ENCODE measurements at places on chromosomes 16 and 17.

- peak; percentile 28 for DNase-seq
These were observed 228.9 kb upstream of the TNRC6C start for GRCh38 chr17:77729587-77729986.

DNA sequence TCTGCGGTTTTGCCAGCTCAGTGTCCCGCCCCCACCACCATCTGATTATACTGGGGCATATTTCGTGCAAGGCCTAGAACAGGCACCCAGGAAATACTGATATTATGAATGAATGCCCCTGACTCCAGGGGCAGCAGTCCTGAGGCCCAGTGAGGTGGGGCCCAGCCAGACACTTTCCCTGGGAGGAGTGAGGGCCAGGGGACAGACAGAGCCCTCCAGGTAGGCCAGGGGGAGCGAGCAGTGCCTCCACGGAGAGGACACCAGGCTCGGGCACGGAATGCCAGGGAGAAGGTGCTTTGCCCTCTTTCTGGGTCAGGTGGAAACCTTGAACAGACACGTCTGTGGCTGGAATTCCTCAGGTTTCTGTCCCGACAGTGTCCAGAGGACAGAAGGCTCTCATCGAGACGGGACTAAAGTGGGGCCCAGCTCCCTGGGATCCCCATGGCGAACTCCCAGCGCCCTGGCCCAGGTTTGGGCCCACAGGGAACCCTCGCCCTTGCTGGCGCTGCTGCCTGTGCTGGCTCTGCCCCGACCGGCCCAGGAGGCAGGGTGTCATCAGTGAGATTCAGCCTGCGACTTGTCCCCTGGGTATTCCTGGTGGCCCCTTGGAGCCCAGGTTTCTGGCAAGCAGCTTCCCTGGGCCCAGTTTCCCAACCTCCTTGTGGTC, 4.3 kb downstream of the KATNB1 start:
- DNase-seq = no peak

- DNase-seq = no peak
These were observed 452.2 kb upstream of the EEF2KMT start for GRCh38 chr16:5549802-5550201.

GRCh38 chr17:55334285-55334684, 69.5 kb downstream of the HLF start:
- DNase-seq = no peak

GRCh38 chr16:53913920-53914319, 210.0 kb downstream of the FTO start:
- DNase-seq = no peak

- DNase-seq = peak; percentile 58
These were observed 17.9 kb upstream of the ALDH3A1 start for GRCh38 chr17:19766016-19766415.

DNA sequence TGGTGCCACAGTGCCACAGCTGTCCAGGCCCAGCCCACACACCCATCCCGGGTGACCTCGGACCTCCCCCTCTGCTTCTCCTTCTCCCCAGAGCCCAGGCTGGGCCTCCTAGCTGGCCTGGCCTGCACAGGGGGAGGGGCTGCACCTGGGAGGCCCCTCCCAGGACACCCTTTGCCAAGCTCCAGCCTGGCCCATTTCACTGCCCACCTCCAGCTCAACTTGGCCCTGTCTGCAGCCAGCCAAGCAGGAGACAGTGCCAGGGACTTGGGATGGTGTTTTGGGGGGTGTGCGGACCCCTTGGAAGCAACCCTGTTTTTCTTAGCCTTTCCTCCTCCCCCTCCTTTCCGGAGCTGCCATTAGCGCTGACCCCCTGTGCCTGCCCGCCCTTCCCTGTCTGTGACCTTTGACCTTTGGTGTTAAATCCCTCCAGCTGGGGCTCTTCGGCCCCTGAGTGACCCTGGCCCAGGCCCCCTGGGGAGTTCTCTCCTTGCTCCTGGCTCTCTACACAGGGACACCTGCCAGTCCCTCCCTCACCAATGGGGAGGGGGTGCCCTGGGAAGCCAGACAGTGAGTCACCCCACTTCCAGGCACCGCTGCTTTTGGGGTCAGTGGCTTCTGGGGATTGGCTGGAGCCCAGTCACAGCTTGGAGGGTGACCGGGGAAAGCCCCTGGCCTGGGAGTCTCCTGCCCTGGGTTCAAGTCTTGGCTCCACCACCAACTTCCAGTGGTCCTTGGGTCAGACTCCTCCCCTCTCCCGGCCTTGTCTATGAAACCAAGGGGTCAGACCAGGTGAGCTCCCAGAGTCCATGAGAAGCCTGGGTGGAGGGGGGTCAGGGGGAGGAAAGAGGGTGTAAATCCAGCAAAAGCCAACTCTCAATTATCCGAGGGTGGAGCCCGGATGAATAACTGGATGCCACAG, 1.9 kb downstream of the GLIS2 start:
- no peak for DNase-seq

GRCh38 chr17:78122216-78122930, 6.2 kb downstream of the TMC6 start:
- DNase-seq = no peak

GRCh38 chr17:27456681-27457359, 572 bp downstream of the KSR1 start:
- DNase-seq = no peak

Measured in H1 (cell line).